Activated gamma-delta T cell treated with anti-CD3 and anti-CD28 coated beads, Interleukin-2, amount 50 U/mL, for 16 hours (primary cell): ENCODE measurements at places on chromosomes 11 and 22.
A peak's percentile ranks its signal among the peaks of the same experiment; 100 is the strongest.

DNA sequence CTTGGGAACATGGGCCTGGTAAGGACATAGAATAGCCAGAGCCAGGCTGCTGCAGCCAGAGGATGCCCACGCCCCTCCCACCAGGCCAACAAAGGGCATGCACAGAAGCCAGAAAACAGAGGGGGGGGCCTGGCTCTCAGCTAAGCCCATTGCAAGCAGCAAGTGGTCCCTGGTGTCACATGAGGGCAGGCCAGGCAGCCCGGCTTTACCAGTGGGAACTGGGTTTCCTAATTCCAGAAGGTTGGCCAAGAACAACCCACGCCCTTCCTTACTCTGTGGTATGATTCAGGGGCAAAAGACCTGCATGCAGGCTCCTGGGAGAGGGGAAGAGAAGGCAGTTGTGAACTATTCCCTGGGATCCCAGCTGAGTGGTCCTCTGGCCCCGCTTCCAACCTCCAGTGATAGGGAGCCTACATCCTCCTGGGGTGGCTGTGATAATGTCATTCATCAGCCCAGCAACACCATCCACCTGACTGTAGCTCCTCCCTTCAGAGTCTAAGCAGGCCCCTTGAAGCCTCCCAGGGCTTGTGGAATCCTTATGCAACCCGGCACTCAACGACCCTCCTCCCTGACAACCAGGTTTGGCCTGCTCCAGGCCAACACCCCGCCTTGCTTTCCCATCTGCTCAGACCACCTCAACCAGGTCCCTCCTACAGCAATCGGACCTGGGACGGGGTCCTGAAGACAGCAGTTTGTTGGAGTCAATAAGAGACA lies 62.1 kb upstream of the LMO1 start:
- DNase-seq = no peak

GRCh38 chr22:42905702-42906183 lies 48.7 kb upstream of the ARFGAP3 start:
- DNase-seq = no peak

- peak; percentile 35 for DNase-seq
Measured at GRCh38 chr22:41198027-41198580, 7.0 kb upstream of the L3MBTL2 start.

DNA sequence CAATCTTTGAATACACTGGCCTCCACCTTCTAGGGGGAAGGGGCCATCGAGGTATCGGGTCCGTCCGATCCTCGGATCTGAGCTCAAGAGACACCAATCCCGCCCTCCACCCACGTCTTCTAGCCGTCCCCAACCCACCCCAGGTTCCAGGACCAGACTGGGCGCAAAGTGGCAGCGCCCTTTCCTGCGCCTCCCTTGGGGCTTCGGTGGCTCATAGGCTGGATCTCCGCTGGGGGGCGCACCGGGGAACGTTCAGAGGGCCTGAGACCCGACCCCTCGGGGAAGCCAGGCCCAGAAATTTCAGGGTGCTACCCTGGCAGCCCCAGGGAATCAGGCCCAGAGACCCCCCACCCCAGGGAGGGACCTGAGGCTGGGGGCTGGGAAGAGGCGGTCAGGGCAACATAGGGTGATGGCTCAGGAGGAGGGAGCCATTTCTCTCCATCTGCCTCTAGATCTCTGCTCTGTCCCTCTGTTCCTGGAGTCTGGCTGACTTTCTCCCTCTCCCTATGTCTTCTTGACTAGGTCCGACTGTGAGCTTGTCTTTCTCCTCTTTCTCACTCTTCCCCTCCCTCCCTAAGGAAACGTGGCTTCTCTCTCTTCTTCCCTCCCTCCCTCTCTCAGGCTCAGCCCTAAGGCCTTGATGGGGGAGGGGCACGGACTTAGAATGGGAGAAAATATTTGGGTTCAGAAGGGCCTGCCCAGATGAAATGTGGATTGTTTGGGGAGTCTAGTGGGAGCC lies 1.1 kb downstream of the CREB3L1 start:
- no peak for DNase-seq

- DNase-seq = no peak
Measured at GRCh38 chr22:21641417-21641788, 699 bp upstream of the SDF2L1 start.

DNA sequence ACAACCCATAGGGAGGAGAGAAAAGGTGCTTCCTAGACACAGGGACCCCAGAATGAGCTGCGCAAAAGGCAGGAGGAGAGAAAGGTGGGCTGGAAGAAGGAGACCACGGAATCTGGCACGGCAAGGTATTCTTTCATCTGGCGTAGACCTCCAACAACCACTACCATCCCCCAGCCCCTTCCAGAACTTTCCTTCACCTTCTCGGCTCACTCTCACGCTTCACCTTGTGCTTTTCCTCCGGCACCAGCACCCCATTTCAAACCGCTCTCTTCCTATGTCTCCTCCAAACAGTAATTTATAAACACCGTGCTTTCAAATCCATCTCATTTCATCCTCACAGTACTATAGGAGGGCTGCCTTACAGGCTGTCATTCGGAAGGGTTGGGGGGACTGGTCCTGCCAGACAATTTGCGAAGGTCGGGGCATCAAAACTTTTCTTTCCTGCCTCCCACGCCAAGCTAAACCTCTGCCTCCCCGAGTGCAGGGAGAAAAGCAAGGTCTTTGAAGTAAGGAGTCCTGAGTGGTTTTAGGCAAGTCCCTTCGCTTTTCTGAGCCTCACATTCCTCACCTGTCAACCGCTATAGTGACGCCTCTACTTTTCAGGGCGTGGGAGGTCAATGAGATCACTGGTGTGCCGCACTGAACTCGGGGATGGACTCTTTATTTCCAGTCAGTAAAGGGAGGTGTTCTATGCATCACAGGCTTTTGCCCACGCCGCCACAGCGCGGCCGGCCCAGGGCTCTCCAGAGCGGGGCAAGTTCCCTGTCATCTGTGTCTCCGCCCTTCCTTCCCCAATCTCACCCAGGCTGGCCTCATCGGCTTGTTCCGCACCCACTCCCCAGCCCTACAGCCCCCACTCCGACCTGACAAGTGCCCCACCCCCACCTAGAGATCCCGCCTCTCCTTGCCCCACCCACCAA lies 800 bp downstream of the KCTD21 start:
- DNase-seq = peak; percentile 68

DNA sequence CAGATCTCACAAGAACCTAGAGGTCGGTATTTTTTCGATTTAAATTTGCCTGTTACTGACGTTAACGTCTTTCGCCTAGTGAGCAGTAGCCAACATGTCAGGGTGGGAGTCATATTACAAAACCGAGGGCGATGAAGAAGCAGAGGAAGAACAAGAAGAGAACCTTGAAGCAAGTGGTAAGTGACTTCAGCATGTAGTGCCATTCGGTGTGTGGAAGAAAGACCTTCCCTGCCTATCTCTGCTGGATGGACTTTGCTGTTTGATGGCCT lies 750 bp downstream of the XRCC6 start:
- DNase-seq = no peak

DNA sequence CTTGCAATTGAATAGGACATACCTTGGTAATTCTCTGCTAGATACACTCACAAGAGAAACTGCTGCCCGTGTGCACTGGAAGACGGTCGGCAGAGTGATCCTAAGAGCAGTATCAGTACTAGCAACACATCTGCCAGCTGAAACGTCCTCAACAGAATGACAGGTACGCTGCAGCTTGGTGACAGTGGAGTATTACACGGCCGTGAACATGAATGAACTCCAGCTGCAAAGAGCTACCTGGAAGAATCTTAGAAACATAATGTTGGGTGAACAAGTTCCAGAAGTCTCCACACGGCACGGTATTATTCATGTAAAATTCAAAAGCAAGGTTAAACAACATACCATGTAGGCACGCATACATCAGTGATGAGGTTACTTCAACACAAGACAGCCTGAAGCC lies 44.4 kb downstream of the TPCN2 start:
- no peak for DNase-seq

DNA sequence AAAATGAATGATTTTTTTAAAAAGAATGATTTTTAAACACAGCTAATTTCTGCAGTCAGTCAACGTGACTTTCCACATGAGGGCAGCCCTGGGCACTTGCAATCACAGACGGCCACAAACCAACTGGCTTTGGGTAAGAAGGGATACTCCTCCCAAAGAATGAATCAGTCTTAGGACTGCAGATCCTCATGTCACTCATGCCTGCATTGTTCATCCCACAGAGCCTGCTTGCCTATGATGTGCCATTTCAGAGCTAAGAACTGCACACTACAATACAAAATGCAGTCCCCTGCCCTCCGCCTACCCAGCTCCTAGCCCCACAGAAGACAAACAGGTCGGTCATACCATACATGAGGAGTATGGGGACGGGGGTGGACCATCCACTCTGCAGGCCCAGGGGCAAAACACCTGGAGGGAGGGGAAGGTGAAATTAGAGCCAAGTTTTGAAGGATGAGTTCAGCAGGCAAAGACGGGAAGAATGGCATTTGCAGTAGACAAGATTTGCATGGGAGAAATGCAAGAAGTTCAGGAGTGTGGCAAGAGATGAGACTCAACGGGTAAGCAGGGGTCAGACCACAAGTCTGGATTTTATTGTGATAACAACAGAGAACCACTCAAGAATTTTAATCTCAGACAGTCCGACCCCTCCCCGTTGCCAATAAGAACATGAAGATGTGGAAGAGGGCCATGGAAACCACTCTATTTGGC lies 24.7 kb downstream of the PACSIN2 start:
- no peak for DNase-seq

GRCh38 chr11:116553482-116553881 lies 219.3 kb downstream of the BUD13 start:
- no peak for DNase-seq

DNA sequence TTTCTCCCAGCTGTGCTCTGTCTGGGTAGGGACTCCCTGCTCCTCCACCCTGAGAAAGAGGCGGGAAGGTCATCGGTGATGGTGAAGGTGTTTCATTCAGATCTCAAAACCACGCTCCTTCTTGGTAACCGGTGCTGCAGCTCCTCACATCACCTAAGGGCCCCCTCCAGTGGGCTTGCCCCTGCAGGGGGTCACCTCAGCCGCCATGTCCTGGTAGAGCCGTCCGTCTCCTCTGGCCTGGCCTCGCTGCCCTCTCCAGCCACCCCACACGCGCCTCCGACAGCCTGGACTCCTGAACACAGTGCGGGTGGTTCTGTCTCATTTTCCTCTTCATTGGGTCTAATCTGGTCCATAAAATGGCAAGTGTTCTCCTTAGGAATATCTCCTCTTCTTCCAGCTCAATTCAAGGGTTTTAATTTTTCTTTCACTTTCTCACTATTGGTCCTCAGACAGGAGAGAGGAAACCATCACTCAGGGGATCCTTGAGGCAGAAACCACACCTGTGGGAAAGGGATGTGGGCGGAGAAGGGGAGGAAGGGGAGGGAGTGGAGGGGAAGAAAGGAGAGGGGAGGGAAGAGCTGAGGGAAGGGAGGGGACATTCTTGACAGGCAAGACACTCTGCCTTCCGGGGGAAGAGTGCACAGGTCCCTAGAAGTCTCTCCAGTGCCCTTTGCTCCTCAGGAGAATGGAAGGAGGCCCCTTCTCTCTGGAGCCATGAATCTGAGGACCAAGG lies 1338.4 kb downstream of the TBC1D22A start:
- no peak for DNase-seq

GRCh38 chr11:101008961-101009689 lies 120.5 kb downstream of the PGR start:
- no peak for DNase-seq

DNA sequence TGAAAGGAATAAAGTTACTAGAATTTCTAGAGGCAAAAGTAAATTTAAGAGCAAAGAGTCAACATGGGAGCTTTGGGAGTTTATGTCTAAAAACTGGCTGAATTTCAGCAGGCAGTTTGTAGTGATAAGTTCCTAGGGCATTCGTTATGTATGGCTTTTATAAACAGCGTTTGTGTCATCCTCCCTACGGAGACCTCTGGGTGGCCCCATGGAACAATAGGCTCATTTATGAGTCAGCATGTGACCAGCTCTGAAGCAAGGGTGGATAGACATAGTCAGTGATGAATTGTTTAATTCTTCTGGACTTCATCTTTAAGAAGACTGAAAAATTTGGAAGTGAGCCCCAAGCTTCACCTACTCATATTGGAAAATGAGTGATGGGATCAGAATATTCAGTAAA lies 37.1 kb downstream of the SVIP start:
- DNase-seq = no peak

GRCh38 chr11:8017894-8018483 lies 30.9 kb downstream of the EIF3F start:
- DNase-seq = no peak

GRCh38 chr11:59559886-59560285 lies 48.5 kb downstream of the OR4D9 start:
- no peak for DNase-seq
